ENCODE measurements at places on chromosomes 4 and X. TPM values are rescaled to one million over a fixed set of nuclear protein-coding genes. Genes with fewer than 3 reads are reported as not detected.

DNA sequence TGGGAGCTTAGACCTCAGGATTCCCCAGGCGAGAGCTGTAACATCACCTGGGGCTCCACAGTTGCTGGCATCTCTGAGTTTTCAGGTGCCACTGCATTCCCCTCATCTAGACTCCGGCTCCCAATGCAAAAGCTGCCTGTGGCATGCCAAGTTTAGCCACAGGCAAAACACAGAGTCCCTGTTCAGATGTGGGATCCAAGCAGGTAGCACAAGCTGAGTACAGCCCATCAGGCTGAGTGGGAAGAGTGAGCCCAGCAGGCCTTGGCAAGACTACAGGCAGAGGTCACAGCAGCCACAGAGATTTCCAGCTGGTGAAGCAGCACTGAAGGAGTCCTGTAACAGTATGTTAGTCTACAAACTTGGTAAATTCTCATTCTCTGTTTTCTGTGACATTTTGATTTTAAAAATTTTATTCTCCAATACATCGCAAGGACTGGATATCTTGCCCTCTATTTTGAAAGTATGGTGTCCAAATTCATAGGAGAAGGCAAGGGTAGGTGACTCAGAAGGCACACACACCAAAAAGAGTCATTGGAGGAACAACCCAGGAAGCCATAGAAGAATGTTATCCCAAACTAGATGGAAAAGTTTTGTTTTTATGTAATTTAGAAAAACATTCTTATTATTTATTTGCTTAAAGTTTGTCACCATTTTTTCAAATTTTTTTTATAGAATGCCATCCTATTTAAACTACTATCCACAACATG lies 13.6 kb upstream of the CXCL2 start:
- peak; percentile 61 for DNase-seq

Gene PRPS2
- 48.0 TPM for total RNA-seq

DNA sequence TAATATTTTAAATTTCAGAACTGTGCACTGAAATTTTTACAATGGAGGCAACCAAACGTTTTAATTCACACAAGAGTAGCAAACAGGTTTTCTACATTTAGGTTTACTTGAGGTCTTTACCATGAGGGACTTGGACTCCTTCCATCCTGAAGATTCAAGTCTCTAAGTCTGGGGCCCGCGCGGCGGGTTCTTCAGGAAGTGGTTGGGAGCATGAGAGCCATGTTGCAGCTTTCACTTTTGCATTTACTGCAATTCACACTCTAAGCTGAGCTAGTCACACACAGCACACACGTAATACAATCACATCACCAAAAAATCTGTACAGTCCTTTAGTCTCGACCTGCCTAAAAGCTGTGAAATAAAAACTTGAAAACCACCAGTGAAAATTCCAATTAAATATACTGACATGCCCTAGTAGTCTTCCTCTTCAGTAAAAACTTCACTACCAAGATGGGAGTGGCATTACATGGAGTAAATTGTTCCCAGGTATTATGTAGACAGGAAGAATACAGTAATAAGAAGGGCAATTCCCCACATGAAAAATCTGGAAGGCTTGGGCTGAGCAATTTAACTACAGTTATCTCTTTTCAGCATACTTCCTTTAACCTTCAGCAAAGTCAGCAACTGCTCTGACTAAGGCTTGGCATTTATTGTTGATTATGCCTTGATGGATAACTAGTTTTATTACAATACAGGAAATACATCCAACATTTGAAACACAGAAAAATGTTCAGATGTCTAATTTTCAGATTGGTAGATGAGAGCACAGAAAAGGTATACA lies 571.1 kb upstream of the DIPK2B start:
- DNase-seq, result peak; percentile 80

DNA sequence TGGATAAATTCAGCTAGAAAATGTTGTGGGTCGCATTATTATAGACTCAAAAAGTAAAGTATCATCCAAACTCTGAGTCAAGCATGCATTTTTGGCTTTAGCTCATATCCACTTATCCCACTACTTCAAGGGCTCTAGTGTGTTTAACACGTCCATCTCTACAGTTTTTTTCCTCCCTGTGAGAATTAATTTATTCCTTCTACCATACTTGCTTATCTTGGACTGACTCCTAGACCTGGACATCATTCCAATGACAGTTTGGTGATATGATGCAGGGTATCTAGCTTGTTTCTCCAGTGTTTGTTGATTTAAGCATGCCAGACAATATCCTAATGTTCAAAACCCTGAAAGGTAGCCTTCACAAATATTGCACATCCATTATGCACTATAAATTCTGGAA lies 1037.1 kb upstream of the INTU start:
- DNase-seq, result peak; percentile 0
